Substantia nigra (tissue), 51 donors: ENCODE measurements at places on chromosomes 11 and 22.

GRCh38 chr11:7548659-7549274, 35.0 kb downstream of the PPFIBP2 start:
- DNase-seq = no peak

DNA sequence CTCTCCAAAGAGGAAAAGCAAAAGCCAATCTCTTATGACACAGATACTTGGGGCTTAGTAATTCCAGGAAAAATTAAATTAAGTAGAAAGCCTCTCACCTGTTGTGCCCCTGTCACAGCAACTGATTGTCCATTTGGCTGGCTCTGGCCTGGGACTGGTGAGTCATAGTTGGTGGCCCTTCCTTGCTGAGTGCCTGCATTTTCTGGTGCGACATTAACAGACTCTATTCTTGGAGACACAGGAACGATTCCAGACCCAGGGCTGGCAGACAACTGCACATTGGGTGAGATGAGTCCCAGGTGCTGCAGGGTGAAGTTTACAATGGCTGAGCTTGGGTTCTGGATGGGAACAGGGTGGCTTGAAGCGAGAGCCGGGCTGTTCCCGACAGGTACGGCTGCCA, 15.6 kb downstream of the E2F8 start:
- no peak for DNase-seq

DNA sequence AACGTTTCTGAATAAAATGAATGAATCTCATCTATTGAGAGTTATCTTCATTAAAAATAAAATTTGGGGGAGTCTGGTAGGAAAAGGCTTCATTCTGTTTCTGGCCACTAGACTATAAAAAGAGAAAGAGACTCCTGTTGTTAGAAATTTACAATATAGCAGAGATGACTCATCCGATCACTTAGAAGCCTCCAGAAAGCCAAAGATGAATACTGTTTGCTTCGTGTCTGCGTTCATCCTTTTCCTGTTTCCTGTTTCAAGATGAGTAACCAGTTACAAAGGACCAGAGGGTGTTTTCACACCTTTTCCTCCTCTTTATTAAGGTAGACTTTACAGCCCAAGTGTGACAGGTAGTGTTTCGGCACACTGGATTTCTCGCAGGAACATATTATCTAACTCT, 1120.7 kb downstream of the LRRC4C start:
- no peak for DNase-seq

GRCh38 chr11:9692691-9693090, 28.8 kb downstream of the SWAP70 start:
- no peak for DNase-seq

- no peak for DNase-seq
Measured at GRCh38 chr11:122337704-122338103, 221.7 kb upstream of the BLID start.

- no peak for DNase-seq
Measured at GRCh38 chr22:47337161-47337621, 574.7 kb downstream of the TBC1D22A start.

GRCh38 chr11:78032090-78032489, 9.0 kb upstream of the KCTD14 start:
- no peak for DNase-seq

DNA sequence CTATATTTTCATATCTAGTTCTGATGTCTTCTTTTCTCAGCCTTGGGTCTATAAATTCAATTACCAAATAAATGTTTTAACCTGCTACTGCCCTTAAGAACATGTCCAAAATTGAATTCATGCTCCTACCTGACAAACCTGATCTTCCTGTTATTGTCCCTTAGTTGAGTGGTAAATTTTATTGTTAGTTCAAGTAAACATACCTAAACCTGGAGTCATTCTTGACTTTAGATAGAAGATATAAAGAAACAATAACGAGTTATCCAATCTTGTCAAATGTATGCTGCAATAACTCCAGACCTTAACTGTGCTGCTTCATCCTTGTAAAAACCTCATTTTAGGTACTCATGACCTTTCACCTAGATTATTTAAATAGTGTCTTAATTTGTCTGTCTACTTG, 34.6 kb upstream of the SC5D start:
- DNase-seq = no peak

DNA sequence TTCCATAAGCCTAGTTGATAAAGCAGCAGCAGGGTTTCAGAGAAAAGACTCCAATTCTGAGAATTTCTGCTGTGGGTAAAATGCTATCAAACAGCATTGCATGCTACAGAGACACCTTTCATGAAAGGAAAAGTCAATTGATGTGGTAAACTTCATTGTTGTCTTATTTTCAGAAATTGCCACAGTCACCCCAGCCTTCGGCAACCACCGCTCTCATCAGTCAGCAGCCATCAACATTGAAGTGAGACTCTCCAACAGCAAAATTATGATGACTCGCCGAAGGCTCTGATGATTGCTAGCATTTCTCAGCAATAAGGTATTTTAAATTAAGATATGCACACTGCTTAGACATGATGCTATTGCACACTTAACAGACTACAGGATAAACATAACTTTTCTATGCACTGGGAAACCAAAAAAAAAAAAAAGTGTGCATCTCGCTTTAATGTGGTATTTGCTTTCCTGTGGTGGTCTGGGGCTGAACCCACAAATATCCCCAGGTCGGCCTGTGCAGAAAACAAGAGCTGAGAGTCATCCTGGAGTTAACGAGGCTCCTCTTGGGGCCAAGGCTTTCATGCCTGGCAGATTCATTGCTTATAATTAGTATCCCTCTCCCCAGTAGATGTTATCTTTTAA, 192.1 kb downstream of the CTTN start:
- DNase-seq = no peak

DNA sequence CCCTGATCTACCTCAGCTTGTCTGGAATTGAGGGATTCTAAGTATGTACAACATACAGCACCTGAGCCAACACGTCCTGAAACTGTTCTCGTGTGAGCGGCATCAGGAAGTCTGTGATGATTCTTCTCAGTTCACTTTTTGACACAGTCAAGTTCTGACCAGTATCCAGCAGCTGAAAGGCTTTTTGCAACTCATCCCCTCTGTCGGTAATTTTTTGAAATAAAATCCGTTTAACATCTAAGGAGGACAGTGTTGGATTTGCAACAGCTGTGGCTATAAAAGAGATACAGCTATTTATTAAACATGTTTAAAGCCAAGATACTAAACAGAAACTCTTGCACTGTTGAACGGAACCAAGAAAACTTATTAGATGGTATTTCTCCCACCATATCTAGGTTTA, 39.3 kb downstream of the EFCAB6 start:
- DNase-seq = no peak

- DNase-seq = no peak
Measured at GRCh38 chr11:63884196-63884932, 32.6 kb downstream of the RCOR2 start.

DNA sequence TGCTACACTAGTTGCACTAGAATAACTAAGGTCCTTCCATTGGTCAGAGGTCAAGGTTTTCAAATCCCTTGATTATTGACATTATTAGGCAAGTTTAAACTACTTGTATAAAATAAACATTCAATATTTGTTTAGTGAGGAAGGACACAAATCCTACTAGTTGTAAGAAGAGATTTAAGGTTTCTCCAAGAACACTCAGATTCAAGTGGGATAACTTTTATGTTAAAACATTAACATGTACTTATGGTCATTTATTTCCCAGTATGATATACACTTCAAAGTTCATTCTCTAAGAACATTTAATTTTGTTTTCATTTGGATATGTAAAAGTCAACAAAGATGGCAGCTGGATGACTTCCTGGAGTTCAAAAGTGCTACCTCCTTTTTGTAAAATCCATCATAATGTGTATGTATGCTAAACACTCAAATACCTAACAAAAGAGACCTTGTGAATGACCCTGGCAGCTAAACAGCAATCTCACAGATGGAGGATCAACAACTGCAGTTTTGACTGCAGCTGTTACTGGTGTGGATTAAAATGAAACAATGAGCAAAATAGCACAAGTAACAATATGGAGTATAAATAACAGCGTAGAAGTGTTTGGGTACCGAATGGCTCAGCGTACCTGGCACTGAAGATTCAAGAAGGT, 1.5 kb downstream of the CCDC90B start:
- no peak for DNase-seq

DNA sequence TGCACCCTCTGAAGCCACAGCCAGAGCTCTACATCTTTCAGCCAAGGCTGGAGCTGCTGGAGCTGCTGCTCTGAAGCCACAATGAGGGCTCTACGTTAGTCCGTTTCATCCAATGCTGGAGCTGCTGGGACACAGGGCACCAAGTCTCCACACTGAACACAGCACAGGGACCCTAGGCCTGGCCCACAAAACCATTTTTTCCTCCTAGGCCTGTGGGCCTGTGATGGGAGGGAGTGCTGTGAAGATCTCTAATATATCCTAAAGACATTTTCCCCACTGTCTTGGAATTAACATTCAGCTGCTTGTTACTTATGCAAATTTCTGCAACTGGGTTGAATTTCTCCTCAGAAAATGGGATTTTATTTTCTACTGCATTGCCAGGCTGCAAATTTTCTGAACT, 441.4 kb upstream of the FAT3 start:
- DNase-seq = no peak

- DNase-seq = no peak
Measured at GRCh38 chr22:47279746-47280145, 517.3 kb downstream of the TBC1D22A start.
